AG10803 (cell line): ENCODE measurements at places on chromosomes 3 and 15.

DNA sequence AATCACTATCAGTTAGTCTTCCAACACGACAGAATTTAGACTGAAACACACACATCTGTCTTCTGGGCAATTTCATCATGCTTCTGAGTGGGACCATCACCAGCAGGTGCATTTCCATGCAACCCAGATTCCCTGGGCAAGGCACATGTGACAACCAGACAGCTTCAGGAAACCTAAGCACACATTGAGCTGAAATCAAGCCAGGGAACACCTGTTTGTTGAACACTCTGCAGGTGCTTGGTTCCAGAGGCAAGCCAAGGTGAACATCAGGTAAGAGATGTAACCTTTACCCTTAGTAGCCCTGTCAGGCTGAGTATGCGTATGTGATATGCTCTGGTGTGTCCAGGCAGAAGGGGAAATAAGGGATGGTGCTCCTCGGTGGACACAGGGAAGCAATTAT is 3.3 kb upstream of the PSMD2 start:
- DNase-seq, result no peak

DNA sequence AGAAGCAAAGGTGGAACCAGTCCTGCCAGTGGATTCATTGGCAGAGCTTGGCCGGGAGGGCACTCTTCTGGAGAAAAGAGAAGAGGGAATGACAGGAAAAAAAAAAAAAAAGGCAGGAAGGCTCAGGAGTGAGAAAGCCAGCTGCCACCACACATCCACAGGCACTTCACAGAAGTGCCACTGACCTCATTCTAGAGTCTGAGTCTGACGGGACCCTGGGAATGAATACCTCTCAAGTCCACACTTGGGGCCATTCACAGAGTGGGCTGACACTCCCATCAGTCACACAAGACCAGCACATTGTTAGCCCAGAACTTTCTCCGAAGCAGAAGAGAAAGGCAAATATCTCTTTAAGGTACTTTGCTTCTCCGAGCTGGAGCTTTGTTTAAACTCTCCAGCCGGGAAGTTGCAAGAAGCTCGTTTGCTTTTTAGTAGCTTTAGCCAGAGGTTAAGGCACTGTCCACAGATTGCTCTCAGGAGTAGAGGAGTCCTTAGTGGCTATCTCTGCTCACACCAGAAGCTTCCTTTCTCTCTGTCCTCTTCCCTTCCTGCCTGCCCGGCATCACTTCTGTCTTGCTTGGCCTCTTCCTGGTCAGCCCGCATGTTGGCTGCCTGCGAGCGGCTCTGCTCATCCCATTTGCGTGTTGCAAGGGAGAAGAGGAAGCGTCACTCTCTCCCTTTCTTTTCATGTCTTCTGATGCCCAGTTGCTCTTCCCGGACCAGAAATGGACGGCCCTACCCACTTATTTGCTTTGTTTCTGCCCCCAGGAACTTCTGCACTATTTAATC is 53.8 kb downstream of the CMTM6 start:
- no peak for DNase-seq

- peak; percentile 15 for DNase-seq
Measured at GRCh38 chr3:12158387-12159226, at the start of gene TIMP4. TIMP4 (minus strand) TSS chr3:12158912; CDS start chr3:12158840, 72 bp downstream.

DNA sequence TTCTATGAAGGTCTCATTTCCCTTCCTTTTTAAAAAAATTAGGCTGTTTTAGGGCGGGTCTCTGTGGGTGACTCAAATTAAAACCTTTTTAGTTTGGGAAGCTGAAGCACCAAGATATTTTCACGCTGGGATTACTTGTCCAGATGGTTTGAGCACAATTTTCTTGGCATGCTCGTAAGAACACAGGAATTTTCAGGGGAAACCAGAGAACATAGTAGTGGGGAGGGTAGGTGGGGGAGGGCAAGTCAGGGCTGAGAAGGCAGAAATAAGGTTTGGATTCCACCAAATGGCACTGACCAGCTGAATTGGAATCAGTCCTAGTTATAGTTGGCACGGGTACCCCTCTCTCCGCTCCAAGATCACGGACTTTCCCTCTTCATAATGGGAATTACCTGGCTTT is 97.3 kb upstream of the LRIG1 start:
- peak; percentile 61 for DNase-seq

DNA sequence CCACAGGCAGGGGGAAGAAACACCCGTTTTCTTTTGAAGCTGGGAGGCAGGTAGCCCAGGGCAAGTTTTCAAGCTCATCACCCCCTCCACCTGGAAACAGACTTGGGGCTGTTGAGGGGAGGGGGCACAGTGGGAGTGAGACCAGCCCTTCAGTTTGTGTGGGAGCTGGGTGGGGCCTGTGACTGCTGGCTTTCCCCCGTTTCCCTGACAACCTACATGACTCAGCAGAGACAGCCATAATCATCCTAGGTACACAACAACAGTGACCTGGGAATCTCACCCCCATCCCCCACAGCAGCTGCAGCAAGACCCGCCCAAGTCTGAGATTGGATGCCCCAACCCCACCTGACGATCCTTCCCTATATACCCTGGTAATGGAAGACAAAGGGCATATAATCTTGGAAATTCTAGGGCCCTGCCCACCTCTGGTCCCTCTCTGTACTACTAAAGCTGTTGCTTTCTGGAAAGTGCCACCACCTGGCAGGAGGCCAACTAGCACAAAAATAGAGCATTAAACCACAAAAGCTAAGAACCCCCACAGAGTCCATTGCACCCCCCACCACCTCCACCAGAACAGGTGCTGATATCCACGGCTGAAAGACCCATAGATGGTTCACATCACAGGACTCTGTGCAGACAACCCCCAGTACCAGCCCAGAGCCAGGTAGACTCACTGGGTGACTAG is 422.2 kb upstream of the SGO1 start:
- no peak for DNase-seq

GRCh38 chr15:74842581-74843444 is at the start of gene ULK3:
ULK3 (minus strand) TSS chr15:74843156; CDS start chr15:74843105, 51 bp downstream.
- peak; percentile 80 for DNase-seq

GRCh38 chr3:142022381-142022780 is 127.0 kb downstream of the TFDP2 start:
- DNase-seq, result peak; percentile 59
